ENCODE measurements at places on chromosomes 2 and 18. TPM values are rescaled to one million over a fixed set of nuclear protein-coding genes. Genes with fewer than 3 reads are reported as not detected.

- no peak for DNase-seq
These were observed 8.9 kb upstream of the SPDYA start for GRCh38 chr2:28801726-28802125.

GRCh38 chr2:220246386-220246785 is 619.0 kb downstream of the SLC4A3 start:
- DNase-seq = no peak

GRCh38 chr18:47150824-47151366 is 595 bp upstream of the HDHD2 start:
- no peak for DNase-seq

DNA sequence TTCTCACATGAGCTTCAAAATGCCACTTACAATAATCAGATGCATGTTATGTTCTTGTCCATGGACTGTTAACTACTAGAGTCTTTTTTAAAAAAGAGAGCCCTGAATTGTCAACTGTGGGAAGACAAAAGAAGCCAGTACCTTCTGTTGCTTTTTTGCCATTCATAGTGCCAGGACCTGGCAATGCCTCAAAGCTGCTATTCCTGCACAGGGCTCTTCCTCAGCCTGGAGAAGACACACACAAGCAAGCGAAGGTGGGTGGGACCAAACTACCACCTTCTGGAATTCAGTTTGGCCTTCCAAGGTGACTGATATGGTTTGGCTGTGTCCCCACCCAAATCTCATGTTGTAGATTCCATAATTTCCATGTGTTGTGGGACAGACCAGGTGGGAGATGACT is 160.6 kb downstream of the AFF3 start:
- no peak for DNase-seq

DNA sequence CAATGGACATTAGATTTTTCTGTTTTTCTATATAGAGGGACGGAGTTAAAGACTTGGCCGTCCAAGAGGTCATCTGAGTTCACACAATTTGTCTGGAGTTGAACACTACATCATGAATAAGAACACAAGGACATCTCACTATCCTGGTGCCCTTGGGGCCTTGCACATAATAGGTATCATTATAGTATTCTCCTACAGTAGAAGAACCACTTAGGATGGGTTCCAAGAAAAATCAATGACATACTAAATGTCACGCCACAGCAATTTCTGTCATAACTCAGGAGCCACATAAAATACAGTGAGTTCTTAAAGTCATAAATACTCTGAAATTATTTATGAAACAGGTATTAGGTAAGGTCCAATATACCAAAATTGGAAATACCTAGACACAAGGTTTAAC is 154.4 kb downstream of the NCKAP5 start:
- no peak for DNase-seq

GRCh38 chr2:160362541-160362940 is 131.1 kb downstream of the RBMS1 start:
- no peak for DNase-seq

DNA sequence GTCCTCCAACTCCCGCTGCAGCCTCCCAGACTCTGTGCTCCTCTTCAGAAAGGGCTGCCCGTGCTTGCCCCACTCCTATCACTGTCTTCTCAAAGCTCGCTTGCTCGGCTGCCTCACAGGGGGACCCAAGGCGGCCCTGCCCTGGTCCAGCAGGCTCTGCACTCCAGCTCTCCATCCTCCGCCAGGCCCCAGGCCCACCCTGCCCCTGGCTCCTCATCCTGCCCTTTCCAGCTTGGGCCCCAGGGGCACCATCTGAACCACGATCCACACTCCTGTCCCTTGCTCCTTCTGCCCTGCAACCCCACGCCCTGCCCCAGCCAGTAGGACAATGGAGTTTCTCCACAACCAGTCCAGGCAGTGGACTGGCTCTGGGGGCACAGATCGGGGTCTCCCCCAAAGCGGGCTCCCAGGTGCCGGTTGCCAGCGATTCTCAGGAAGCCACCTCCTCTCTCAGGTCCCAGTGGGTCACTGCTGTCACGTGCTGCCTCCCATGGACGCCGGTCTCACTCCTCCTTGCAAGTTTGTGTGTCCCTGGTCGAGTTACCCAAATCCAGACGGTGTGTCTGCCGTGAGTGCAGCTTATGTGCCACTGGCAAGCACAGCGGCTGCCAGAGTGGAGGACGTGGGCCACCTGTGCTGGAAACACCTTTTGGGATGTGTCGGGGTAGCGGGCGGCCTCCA is 238.5 kb downstream of the HDAC4 start:
- no peak for DNase-seq

DNA sequence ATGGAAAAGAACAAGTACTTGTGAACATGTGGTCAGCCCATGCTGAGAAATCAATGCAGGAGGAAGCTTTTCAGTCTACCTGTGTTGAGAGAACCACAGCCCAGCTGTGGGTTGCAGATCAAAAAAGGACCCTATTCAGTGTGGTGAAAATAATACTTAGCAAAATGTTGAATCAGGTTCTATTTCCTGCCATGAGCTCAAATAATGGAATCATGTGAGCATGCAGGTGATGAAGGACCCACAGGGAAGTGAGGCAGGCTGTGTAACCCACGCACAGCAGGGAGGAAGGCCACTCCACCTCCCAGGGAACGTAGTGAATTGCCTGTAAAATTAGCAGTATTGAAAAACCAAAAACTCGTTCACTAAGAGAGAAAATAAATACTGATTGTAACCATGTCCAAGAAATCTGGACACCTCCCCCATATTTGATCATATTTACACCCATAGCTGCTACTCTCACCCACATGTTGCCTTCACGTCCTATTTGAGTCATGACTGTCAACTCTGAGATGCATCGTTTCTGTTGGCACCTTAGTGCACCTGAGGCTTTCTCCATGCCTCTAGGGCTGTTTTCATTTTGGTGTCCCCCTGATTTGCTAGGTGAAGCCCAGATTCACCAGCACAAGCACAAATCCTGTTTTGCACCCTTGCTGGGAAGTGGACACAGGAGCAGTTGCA is 20.5 kb upstream of the BCL2L11 start:
- DNase-seq = no peak

DNA sequence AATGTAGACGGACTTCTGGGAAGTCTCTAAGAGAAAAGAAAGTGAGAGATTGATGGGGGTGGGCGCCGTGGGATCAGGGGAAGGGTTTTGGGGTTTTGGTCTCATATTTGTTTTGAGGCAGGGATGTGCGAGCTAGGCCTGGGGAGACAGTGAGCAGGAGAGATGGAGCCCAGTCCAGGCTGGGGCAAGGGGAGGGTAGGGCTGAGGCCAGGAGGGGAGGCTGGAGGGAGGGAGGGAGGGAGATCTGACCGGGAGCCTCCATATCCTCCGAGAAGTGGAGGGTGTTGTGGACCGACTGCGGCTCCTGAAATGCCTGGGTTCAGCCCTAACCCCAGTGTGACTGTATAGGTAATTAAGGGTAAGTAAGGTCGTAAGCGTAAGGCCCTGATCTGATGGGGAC is 72.8 kb upstream of the ODC1 start:
- no peak for DNase-seq

DNA sequence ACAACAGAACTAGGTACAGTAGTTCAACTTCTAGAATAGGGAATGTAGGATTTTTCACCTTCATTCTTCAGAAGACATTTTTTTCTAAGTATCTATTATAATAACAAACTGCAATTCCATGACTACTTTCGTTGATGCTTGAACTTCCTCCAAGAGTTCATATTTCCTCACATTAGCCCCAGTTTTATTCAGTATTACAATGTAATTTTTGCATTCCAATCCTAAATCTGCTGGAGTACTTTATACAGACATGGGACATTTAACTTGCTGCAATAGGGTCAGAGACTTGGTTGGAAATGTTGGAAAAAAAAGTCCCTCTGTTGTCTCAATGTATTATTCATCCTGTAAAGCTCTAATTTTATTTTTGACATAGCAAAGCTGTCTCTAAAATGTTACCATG is 19.6 kb upstream of the FTCDNL1 start:
- no peak for DNase-seq

- no peak for DNase-seq
These were observed 43.7 kb downstream of the PTPN2 start for GRCh38 chr18:12840382-12840781.

- DNase-seq = no peak
These were observed 10.5 kb downstream of the ACSL3 start for GRCh38 chr2:222871291-222871690.

DNA sequence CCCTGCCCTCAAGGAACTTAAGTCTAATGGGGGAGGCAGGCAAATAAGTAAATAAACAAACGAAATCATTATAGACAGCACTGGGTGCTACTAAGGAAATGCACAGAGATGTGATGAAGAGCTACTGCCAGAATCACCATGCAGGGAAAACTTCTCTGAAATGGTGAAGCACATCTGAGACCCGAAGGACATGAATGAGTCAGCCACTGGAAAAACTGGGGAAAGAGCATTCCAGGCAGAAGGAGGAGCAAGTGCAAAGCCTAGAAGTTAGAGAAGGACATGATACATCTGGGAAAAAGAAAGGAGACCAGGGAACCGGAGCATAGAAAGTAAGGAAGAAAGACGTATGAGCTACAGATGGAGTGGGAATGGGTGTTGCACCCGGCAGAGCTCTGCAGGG is 56.8 kb downstream of the TGFA start:
- no peak for DNase-seq

DNA sequence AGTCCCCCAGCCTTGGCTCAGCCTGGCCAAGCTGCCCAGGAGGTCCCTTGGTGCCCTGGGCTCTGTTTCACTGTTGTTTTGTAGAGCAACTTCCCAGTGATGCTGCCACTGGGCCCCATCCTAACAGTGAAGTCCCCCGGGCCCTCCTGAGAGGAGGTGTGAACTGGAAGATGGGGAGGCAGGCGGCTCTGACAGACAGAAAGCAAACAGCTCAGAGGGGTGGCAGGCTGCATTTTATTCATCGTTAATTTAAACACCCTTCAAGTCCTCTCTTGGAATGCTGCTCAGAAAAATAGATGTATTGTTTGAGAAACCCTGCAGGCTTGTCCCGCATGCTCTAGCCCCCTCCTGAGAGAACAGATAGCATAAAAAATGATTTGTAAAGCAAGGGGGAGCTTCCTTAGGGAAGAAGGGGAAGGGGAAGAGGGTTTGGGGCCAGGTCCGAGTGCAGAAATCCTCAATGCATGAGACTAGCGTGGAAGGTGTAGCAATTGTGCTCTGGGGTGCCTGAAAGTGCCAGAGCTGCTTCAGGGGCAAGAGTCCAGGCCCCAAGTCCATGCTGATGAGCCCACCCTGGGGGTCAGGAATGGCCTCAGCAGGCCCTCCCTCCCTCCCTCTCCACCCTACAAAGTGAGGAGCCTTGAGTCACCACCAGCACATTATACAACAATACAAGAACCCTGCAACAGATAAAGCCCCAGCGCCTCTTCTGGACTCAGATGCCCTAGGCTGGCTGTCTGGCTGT is 113.6 kb downstream of the MSH2 start:
- no peak for DNase-seq

DNA sequence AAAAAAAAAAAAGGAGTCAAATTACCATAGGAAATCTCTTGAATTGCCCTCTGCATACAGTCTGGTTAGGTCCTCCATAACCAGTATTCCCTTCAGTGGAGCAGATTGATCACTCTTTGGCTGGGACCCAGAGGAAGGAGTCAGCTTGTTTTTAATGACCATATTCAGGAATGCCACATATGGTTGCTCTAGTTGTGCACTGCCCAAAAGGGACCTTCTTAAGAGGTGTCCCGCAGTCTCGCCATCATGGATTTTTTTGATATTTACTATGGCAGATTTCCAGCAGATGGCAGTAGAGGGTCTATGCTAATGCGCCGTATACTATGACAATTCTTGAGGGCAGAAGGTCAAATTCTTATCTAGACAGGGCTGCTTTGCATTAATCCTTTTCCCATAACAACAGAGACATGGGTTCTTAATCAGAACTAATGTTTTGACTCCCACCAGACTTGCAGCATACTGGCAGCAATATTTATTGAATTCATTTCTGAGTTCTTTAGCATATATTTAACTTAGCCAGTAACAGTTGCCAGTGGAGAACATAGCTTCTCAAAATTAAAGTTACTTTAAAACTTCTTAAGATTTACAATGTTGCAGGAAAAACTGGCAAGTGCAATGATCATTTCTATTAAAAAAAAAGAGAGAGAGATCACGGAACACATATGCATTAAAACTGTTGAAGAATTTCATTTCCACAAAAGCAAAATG is 31.8 kb upstream of the INPP4A start:
- no peak for DNase-seq

GRCh38 chr2:8225798-8226197 is 456.1 kb upstream of the ID2 start:
- no peak for DNase-seq

DNA sequence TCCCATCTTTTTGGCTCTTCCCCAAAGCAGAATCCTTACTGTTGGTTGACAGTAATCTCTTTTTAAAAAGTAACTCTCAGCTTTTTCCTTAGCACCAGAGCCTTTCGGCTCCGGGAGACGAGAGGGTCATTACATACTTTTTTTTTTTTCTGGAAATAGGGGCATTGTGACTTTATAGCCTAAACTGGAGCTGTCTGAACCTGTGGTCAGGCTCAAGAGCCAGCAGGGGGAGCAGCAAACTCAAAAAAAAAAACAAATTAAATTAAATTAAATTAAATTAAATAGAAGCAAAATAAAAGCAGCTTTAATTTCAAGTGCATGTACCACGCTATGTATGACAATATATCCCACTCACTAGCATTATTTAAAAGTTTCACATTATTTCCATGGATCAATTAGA is 156.6 kb downstream of the DTNA start:
- no peak for DNase-seq

DNA sequence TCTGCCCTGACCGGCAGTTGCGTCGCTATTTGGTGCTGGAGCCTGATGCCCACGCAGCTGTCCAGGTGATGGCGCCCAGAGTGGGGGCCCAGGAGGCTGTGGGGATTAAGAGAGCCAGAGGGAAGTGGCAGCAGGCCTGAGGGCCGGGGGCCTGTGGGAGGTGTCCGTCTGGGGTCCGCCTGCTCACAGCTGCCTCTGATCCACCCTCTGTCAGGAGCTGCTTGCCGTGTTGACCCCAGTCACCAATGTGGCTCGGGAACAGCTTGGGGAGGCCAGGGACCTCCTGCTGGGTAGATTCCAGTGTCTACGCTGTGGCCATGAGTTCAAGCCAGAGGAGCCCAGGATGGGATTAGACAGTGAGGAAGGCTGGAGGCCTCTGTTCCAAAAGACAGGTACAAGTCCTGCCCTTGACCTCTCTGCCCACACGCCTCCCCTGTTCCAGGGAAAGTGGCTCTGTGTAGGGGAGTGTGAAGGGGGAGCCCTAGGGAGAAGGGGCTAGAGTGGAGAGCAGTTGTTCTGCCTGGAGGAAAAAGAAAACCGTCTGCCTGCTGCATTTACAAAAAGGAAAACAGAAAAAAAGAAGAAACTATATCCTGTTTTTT is 11.6 kb downstream of the STK11IP start:
- no peak for DNase-seq

GRCh38 chr18:2083691-2084090 is 487.6 kb downstream of the METTL4 start:
- DNase-seq = no peak

SGPP2 gene
- 13.0 TPM for total RNA-seq

CNDP1 gene
- total RNA-seq = not detected

ZFAND2B gene
- total RNA-seq = 31.5 TPM

CMPK2 gene
- 4.4 TPM for total RNA-seq

ZSWIM2 gene
- total RNA-seq = not detected

UPP2 gene
- not detected for total RNA-seq

Data from right atrium auricular region (tissue), 2 donors.